ENCODE measurements at places on chromosomes 5 and 9. TPM values are rescaled to one million over a fixed set of nuclear protein-coding genes. Genes with fewer than 3 reads are reported as not detected.

DNA sequence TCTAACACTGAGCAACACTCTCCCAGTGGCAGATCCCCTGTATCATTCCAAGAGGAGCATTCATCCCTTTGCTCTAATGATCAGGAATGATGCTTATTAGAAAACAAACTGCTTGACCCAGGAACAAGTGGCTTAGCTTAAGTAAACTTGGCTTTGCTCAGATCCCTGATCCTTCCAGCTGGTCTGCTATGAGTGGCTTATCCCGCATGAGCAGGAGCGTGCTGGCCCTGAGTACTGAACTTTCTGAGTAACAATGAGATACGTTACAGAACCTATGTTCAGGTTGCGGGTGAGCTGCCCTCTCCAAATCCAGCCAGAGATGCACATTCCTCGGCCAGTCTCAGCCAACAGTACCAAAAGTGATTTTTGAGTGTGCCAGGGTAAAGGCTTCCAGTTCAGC, 29.7 kb downstream of the GABRP start:
- DNase-seq, result no peak

RNF183 gene
- not detected for total RNA-seq

DNA sequence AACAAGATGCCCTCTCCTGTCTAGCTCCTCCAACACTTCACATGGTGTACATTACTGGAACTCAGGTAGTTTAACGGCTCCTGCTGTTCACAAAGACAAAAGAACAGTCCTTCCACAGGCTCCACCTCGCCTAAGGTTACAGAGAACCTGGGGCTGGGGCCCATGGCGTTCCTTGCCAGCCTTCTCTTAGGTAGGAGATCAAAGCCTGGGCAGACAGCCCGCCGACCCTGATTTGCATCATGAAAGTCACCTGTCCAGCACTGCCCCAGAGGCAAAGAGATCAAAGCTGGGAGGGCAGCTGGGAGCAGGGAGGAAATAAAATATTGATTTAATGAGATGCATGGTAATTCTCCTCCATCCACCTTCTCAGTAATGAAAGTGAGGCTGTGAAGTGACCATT, 115.0 kb upstream of the SLIT3 start:
- no peak for DNase-seq

DIPK1B gene
- total RNA-seq, result 17.1 TPM

- DNase-seq, result no peak
These were observed 9.1 kb downstream of the TTC33 start for GRCh38 chr5:40746703-40747102.

All from kidney epithelial cell (primary cell).